IgD-negative memory B cell (primary cell): ENCODE measurements at places on chromosomes 16 and 17. TPM values are rescaled to one million over a fixed set of nuclear protein-coding genes. Genes with fewer than 3 reads are reported as not detected.

The CCDC144A gene
- polyA plus RNA-seq, result not detected

The RHBDL3 gene
- polyA plus RNA-seq, result not detected

The G6PC1 gene
- not detected for polyA plus RNA-seq

The TCAP gene
- polyA plus RNA-seq, result not detected

The TTYH2 gene
- 0.58 TPM for polyA plus RNA-seq

The MMP2 gene
- not detected for polyA plus RNA-seq

The SPDYE4 gene
- polyA plus RNA-seq, result not detected
